Stimulated activated CD4-positive, alpha-beta T cell treated with anti-CD3 and anti-CD28 coated beads, TNF-alpha, amount 100 ng/mL, for 24 hours (primary cell): ENCODE measurements at places on chromosomes 5 and 9.

GRCh38 chr9:125462861-125463291 lies 201.2 kb downstream of the GAPVD1 start:
- DNase-seq, result no peak

GRCh38 chr9:36988848-36989247 lies 45.2 kb downstream of the PAX5 start:
- no peak for DNase-seq

DNA sequence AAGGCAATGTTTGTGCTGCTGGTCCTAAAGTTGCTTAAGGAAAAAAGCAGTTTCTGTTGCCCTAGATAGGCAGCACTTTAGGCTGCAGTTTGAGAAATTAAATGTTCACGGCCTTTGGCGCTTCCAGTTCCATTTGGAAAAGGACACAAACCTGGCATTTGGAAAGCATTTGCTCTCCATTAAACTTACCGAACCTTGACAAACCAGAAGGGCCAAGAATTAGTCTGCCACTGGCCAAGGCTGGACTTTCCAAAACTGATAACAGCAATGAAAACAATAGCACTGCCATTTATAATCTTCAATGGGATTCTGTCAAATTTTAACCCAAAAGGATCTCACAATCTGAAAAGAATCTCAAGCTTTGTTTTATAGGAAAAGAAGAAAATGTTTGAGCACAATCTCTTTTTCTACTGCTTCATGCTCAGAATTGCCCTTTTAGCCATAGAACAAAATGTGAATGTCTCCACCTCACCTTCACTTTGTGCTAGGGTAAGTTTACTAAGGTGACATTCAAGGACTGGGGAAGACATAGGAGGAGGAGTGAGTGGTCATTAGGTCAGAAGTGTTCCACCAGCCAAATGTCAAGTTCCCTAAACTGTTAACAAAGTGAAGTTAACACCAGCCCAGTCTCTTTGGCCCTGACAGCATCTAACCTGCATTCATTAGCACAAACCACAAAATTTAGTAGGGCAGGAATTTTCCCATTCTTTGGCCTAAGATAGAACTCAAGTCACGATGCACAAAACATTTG lies 583.4 kb upstream of the DMAC1 start:
- no peak for DNase-seq

GRCh38 chr5:31415009-31415923 lies 116.6 kb downstream of the DROSHA start:
- DNase-seq, result no peak

DNA sequence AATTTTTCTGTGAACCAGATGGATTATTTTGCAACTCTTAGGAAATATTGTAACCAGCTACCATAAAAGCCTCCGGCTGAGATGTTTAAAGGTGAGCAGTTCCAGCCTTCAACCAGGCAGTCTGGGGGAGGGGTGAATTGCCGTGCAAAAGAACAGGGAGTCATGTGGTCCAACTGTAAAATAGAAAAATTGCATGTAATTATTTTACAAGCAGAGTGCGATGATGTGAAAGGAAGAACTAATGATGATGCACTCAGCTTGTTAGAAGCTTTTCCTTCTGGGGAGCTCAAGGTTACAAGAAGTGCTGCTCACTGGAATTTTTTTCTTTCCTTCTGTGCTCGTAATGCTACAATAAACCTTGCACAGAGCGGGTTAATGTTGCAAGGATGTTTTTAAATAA lies 188.7 kb upstream of the ITGA1 start:
- DNase-seq, result no peak

DNA sequence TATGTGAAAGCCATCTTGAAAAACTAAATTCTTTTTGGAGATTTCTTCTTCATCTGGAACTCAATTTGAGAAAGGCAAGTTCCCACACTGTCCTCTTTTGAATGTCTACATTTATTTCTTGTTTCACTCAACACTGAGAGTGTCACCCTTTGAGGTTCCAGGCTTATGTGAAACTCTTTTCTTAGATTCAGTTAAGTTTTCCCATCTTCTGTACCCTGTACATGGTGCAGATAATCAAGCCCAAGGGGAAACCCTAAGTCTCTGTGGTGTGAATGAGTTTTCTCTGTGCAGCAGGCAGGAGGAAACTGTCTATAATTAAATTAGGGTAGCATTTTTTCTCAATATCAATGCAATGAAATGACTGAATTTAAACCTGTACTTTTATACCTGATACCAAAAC lies 72.3 kb upstream of the PRLR start:
- DNase-seq, result no peak

GRCh38 chr5:154583671-154584177 lies 105.7 kb upstream of the HAND1 start:
- DNase-seq, result no peak

- DNase-seq, result no peak
Observed at GRCh38 chr9:77449240-77450084, 198.7 kb downstream of the GNA14 start.

DNA sequence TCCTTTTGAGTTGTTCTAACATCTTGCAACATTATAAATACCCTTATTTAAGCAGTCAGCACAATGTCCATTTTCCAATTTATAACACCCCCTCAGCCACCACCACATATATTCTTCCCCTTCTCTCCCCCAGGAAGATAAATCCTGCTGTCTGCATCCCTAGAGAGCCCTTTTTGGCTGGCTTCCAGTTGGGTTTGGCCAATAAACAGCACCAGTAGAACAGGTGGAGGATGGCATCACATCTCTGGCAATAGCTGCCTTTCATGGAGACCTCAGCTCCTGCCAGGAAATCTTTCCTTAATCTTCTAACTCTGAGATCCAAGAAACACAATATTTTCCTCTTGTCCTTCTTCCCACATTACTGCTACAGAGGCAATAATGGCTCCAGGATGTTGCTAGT lies 53.7 kb downstream of the TRIM36 start:
- DNase-seq, result no peak

- no peak for DNase-seq
Observed at GRCh38 chr9:15142878-15143534, 164.0 kb downstream of the TTC39B start.

DNA sequence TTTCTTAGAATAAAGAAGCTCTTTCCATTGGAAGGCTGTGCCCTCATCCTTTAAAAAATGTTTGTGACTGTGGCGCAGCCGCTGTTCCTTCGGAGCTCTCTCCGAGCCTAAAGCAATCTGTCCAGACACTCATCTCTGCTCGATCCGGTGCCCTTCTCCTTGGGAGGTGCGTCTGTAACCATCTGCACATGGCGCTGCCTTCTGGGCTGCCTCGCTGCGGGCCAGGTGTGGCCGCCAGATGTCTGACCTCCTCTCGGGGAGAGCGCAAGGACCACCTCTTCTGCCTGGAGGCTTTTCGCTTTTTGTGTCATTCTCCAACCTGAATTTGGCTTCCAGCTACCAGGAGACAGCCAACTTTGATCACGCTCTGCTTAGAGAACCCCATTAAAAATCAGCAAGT lies 153.4 kb upstream of the PTCH1 start:
- DNase-seq, result no peak

DNA sequence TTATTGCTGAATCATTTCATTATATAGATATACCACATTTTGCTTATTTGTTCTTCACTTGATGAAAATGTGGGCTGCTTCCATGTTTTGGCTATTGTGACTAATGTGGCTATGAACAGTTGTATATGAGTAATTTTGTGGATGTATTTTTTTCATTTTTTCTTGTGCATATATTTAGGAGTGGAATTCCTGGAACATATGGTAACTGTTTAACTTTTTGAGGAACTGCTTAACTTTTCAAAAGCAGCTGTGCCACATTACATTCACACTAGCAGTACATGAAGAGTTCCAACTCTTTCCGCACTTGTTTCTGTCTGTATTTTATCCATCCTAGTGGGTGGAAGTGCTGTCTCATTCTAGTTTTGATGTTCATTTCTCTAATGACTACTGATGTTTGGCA lies 67.8 kb downstream of the JAK2 start:
- no peak for DNase-seq

- DNase-seq, result no peak
Observed at GRCh38 chr5:105730982-105731381, 1939.8 kb downstream of the EFNA5 start.

GRCh38 chr9:84677080-84677479 lies 7.6 kb downstream of the NTRK2 start:
- DNase-seq, result no peak

- DNase-seq, result no peak
Observed at GRCh38 chr5:159240301-159240870, 22.7 kb upstream of the UBLCP1 start.

DNA sequence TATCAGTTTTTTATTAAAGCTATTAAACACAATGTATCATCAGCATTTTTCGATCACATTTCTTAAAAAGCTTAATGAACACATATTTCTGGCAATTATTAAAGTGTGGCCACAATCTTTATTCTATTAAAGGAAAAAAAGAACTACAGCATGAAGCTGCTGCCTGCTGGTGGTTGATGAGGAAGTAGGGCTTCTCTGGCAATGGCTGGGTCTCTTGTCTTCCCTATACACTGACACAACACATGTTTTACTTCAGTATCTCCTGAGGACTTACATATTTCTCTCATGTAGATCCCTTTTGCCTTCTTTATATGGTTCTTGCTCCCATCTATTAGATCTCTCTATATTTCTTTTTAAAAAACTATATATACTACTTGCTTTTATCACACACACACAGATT lies 590.7 kb downstream of the RAB3C start:
- no peak for DNase-seq

DNA sequence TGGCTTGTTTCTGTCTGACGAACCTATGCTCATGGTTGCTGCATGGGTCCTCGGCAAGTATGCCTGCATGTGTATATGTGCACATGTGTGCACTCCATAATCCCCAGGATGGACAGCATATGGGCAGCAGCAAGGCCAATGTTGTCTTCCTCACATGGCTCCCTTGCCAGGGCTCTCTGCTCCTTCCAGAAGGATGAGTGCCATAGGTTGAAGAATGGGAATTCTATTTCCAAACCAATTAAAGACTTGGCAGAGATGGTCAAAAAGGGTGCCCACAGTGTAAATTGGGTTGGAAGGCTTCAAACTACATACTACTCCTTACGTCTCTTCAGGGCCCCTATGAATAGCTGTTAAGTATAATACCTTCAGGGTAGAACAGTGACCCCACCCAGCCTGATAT lies 212.1 kb downstream of the PBX3 start:
- DNase-seq, result no peak

GRCh38 chr5:52300703-52301372 lies 486.9 kb upstream of the ITGA1 start:
- no peak for DNase-seq

GRCh38 chr9:137985637-137986071 lies 108.1 kb downstream of the CACNA1B start:
- DNase-seq, result no peak

GRCh38 chr5:181235689-181236366 lies 7.9 kb downstream of the RACK1 start:
- DNase-seq, result no peak

DNA sequence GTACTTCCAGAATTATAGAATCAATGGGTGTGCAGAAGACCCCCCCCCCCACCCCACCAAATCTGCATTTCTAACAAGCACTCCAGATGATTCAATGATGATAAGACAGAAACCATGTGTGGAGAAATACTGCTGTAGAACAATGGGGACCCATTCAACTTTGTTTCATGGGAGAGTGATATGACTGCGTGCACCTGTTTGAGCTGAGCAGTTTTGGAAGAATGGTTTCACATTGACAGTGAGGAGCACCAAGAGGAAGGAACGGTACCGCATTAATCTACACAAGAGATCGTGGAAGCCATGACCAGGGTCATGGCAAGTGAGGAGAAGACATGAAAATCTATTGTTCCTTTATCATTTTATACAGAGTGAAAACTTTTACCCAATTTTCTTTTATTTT lies 202.7 kb downstream of the CD180 start:
- no peak for DNase-seq

- peak; percentile 54 for DNase-seq
Observed at GRCh38 chr5:160438316-160439204, 16.9 kb downstream of the PTTG1 start.

DNA sequence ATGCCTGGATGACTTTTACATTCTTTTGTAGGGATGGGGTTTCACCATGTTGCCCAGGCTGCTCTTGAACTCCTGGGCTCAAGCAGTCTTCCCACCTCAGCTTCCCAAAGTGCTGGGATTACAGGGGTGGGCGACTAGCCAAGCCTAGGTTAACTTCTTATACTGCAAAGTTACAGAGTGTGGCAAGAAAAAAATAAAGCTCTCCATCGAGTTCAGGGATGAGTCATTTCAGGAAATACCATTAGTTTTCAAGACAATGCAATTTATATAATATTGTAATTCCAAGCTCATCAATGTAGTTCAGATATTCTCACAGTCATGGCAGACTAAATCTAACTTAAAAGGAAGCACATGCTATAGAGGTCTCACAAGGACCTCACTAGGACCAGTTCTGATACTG lies 11.5 kb upstream of the ABO start:
- no peak for DNase-seq

GRCh38 chr5:36607114-36607571 lies 737 bp downstream of the SLC1A3 start:
- DNase-seq, result no peak

GRCh38 chr9:90914868-90915483 lies 113.4 kb downstream of the SYK start:
- DNase-seq, result peak; percentile 54
